Fibroblast of skin of left quadriceps (primary cell): ENCODE measurements at places on chromosomes 11 and 22.
A peak's percentile ranks its signal among the peaks of the same experiment; 100 is the strongest.

- DNase-seq, result no peak
These were observed at the start of gene NOX4 for GRCh38 chr11:89490981-89491690. NOX4 (minus strand) TSS chr11:89491375; CDS start chr11:89491246, 129 bp downstream.

GRCh38 chr11:16296273-16296672 is 60.1 kb downstream of the SOX6 start:
- no peak for DNase-seq

GRCh38 chr11:47295385-47295784 is 25.5 kb downstream of the MADD start:
- no peak for DNase-seq

- no peak for DNase-seq
These were observed 38.2 kb downstream of the FEZ1 start for GRCh38 chr11:125457814-125458343.

DNA sequence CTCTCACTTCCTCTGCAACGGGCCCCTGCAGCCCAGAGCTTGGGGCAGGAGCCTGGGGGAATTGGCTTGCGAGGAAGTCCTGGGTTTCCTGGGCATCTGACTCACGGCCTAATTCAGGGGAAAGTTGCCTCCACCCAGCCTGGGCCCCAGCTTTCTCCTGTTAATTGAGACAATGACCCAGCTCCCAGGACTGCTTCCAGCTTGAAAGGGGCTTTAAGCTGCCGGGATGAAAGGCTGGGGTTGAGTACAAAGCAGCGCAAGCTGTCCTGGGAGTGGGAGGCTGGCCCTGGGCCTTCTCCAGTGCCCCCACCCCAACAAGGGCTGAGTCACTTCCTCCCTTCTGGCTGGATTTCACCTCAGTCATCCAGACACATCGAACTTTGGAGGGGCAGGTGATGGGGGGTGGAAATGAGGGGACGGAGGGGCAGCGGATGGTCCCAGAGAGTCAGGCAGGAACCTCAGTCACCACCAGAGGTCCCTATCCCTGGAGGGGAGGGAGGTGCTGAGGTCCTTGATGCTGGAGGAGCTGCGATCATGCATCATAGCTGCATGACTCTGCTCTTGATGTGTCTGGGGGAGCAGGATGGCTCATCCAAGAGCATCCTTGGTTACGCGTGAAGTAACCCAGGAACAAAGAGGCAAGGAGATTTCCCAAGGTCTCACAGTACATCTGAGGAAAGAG is 30.1 kb upstream of the OAF start:
- no peak for DNase-seq

DNA sequence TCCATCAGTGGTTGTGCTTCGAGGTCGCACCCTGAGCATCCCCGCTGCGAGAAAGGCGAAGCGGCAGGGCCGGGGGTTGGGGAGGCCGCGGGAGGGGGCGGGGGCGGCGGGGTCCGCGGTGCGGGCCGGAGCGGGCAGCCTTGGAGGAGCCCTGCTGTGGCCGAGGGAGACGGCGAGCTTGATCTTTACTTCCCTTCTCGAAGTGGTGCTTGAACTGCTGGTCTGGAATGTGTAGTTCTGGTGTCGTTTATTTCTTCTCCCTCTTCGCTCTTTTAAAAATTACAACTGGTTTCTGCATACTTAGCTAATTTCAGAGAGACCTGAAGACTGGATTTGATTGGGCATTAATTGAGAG is 1.1 kb downstream of the APLP2 start:
- no peak for DNase-seq

GRCh38 chr11:126378763-126379162 is 23.3 kb downstream of the ST3GAL4 start:
- DNase-seq, result peak; percentile 30

GRCh38 chr11:119532551-119532950 is 109.6 kb upstream of the THY1 start:
- no peak for DNase-seq
